ENCODE measurements at places on chromosomes 2 and 18.

GRCh38 chr2:85812094-85812735, 58.4 kb downstream of the ATOH8 start:
- DNase-seq: no peak

GRCh38 chr2:20465716-20466394, 19.0 kb downstream of the RHOB start:
- DNase-seq: no peak

DNA sequence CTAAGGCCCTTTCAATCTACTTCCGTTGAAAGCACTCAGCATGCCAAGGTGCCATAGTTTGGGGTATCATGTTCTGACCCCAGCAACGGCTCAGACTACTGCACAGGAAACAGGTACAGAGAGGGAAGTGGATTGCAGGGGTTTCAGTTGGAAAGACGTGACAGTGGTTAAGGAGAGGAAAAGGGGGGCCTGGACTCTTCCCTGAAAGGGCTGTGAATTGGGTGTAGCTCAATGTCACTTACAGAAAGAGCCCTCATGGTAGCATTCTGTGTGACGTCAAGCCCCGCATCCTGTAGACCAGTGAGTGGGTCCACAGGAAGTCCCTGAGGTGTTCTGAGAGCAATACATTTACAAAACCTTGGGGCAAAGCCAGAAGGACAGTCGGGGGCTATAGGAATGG, 121.5 kb upstream of the GYPC start:
- DNase-seq: no peak

GRCh38 chr2:181892799-181893435, 1.4 kb downstream of the ITPRID2 start:
- no peak for DNase-seq

- DNase-seq: no peak
These were observed 7.1 kb downstream of the TIA1 start for GRCh38 chr2:70241340-70241739.

- no peak for DNase-seq
These were observed 241.7 kb downstream of the TGIF1 start for GRCh38 chr18:3691705-3692104.

DNA sequence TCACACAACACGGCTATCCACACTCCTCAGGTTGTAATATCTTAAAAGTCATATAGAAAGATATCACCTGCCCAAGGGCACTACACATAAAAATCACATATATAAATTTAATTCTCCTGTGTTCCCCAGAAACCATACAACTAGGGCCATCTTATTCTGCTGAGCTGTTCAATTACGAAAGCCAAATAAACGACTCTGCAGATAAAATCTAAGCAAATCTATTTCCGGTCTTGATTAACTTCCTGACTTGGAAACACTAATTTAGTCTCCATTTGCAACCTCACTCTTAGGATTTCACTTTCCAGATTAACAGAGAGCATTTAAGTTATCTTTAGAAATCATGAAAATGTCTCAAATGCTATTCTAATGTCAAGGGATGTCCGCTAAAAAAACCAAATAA, 23.9 kb upstream of the STK17B start:
- DNase-seq: no peak

DNA sequence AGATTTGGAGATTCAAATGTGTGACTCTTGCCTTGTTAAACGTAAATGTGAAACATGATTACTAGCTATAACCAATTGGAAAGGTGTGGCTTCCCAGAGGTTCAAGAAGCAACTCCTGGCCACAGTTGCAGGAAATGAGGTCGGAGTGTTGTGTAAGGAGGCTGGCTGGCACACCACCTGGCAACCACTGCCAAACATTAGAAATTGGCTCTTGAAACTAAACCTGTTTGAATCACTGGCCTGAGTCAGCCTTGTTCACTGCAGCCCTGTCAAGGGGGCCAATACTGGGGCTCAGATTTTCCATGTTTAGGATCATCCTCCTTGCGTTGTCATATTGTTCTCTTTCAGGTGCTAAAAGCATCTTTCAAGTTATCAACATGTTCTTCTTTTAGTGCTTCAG, 206.3 kb downstream of the ARL6IP6 start:
- no peak for DNase-seq

DNA sequence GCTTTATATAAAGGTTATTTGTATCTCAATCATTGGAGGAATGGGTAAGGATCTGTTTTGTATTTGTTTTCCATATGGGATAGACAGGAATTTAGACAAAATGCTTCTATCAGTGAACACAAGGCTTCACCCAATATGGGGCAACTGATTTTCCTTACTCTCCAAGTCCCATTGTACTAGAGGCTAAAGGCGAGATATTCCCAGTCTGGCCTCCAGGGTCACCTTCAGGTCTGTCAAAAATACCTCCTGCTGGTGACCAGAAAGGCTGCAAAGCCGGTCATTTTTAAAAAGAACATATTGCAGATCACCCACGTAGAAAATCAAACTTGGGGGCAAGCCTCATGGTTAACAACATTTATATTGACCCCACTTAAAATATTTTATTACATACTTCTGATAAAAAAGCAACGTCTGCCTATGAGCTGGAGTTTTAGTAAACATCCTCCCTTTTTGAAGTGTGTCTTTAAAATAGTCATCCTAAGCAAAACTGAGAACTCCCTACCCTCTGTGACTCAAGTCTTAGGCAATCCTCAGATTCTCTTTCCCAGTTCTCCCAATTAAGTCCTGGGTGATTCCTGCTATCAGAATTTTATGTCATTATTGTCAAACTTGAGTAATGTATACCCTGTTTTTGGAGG, 276.6 kb downstream of the MREG start:
- no peak for DNase-seq

- no peak for DNase-seq
These were observed 40.5 kb downstream of the ANO7 start for GRCh38 chr2:241228860-241229516.

Data from stimulated activated CD4-positive, alpha-beta T cell treated with anti-CD3 and anti-CD28 coated beads, Interleukin-4, amount 100 ng/mL, for 48 hours (primary cell).